Fibroblast of skin of back (primary cell): ENCODE measurements at places on chromosomes 1 and 21.

GRCh38 chr1:214632091-214632490, 29.1 kb downstream of the CENPF start:
- DNase-seq = no peak

- no peak for DNase-seq
Observed at GRCh38 chr1:191101960-191102359, 624.3 kb upstream of the BRINP3 start.

GRCh38 chr1:114118351-114118990, 35.2 kb downstream of the SYT6 start:
- DNase-seq = no peak

DNA sequence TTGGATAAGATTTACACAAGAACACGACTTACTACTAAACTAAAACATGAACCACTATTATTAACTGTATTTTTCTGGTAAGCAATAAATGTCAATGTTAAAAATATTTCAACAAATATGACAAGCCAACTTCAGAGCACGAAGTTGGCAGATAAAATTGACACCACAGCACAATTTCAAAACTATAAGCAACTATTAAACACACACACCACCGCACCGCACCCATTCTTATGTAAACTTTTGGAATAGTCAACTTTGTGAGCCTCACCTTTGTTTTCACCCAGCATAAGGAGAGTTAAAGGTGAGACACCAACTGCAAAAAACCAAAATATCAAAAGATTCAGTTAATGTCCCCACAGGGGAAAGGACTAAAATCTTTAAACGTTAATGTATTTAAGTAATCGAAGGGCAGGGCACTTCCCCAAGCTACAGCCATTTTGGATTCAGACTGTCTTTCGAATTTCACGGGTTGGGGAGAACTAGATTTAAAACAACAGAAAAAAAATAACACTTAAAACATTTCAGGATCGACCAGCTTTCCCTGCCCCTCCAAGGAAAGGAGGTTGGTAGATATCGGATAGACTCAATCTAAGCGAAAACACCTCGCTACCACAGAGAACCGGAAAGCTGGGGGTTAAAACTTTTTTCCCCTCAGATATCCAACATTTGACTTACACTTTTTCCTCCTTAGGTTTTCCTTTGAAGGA, 872 bp downstream of the GPBP1L1 start:
- no peak for DNase-seq

GRCh38 chr1:221149555-221150075, 270.4 kb downstream of the HLX start:
- no peak for DNase-seq

DNA sequence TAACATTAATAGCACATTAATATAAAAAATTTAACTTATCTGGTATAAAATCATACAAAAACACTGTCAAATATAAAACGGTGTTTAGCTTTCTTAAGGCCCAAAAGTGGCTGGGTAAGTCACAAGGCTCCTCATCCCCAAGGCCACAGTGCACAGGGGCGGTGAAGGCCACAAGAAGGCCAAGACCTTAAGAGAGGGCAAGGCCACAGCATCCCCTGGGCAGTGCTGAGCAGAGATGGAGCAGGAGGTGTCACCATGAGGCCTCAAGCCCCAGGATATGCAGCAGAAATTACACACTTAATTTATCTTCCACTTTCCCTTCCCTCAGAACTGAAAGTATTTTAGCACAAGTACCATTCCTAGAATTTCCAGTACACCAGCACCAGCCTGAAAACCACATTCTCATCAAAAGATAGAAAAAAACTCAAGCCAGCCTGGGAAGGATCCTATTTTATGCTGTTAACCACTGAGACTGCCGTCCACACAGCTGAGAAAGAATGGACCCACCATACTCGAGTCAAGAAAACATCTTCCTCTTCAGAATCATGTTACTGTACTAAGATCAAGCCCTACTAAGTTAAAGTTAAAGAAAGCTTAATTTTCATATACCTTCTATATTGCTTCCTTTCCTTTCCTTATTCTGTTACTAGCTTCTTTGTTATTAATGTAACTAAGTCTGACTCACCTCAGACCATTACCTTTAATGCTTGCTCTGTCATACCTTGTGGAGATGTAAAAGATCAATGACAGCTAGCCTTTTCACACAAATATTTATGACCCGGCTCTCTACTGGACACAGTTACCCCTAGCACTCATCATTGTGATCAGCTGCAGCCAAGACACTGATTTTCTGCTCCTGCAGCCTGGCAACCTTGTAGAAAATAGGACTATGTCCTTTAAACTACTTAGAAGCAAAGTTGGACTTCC, 26.4 kb upstream of the FMO1 start:
- peak; percentile 17 for DNase-seq

- no peak for DNase-seq
Observed at GRCh38 chr1:78373676-78374075, 117.1 kb upstream of the PTGFR start.

DNA sequence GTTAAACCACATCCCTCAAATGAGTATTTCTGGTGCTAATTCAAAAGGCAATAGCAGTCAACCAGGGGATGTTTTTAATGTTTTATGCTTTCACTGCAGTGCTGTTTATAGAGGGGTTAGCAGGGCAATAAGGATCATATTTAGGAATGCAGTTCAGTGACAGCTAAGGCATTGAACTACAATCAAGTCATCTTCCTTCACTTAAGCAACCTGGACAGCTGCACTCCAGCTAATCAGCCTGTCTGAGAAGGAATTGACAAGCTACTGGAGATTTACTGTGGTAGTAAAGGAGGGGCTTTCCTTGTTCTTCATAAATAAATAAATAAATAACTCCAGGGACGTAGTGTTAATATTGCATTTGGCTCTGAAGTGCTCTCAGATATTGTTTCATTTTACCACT, 93.9 kb downstream of the DAB1 start:
- DNase-seq = no peak

GRCh38 chr1:172172352-172172831, 248.1 kb upstream of the C1orf105 start:
- peak; percentile 56 for DNase-seq

- peak; percentile 54 for DNase-seq
Observed at GRCh38 chr1:203464226-203464625, 11.4 kb upstream of the PRELP start.

GRCh38 chr1:202551683-202552082, 158.6 kb downstream of the SYT2 start:
- DNase-seq = no peak

GRCh38 chr21:45208627-45208951, 79.1 kb downstream of the POFUT2 start:
- peak; percentile 50 for DNase-seq

DNA sequence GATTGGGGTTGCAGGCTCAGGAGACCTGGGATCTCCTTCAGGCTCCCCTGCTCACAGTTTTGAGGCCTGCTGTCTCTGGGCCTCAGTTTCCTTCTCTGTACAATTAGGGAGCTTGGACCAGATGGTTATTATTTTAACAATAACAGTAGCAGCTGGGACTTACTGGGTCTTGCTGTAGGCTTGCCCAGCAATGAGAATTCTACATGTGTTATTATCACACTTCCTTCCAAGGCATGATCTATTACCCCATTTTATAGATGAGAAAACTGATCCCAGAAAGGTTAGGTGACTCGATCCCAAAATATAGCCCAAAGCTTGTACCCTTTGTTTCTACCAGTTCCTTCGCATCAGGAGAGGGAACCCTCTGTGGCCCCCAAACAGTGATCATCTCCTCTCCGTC, 153.8 kb downstream of the PTPRU start:
- no peak for DNase-seq

GRCh38 chr1:86775395-86775794, 71.0 kb downstream of the SH3GLB1 start:
- DNase-seq = peak; percentile 48

DNA sequence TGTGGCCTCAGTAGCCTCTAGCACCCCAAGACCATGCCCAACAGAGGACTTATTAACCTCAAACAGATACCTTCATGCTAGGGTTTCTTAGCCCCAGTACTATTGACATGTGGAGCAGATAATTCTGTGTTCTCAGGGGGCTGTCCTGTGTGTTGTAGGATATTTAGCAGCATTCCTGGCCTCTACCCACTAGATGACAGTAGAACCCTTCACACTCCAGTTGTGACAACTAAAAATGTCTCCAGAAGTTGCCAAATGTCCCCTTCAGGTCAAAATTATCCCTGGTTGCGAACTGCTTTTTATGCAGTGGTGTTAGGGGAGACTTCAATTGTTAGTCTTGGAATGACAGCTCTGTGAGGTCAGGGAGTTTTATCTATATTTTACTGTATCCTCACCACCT, 8.1 kb downstream of the KAZN start:
- DNase-seq = no peak

DNA sequence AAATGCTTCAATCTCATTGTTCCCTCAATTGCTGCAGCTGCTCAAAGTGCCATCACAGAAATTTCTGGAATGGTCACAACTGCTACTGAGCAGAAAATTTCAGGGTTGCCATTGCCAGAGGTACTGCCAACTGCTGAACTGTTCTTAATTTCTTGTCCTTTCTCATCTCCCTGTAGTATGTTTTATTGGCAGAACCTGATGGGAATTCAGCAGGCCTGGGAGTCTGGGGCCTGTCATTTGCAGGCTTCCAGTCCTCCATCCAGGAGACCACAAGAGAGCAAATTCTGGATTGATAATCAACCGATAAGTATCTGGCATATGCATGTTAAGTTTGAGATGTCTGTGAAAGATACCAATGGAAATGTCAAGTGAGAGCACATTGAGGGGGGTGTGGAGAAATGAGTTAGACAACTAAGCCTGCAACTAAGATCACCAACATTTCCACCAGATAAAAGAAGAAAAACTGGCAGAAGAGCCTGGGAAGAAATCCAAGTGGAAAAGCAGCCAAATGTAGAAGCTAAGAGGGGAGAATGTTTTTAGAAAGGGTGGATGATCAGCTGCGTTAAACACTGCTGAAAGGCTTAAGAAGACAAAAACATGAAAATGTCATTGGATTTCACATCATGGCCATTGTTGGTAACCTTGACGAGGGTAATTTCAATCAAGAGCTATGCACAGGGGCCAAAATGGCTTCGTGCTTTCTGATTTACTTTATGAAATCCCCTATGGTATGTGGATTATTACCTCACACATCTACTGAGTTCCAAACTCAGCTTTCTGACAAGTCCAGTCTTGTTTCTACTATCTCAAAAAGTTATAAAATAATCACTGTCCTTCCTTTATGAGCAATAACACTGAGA, 648.1 kb downstream of the PLPP3 start:
- peak; percentile 5 for DNase-seq

GRCh38 chr1:231735941-231736340, 109.4 kb downstream of the DISC1 start:
- DNase-seq = no peak

GRCh38 chr1:8706995-8707396, 110.4 kb downstream of the RERE start:
- DNase-seq = peak; percentile 77

DNA sequence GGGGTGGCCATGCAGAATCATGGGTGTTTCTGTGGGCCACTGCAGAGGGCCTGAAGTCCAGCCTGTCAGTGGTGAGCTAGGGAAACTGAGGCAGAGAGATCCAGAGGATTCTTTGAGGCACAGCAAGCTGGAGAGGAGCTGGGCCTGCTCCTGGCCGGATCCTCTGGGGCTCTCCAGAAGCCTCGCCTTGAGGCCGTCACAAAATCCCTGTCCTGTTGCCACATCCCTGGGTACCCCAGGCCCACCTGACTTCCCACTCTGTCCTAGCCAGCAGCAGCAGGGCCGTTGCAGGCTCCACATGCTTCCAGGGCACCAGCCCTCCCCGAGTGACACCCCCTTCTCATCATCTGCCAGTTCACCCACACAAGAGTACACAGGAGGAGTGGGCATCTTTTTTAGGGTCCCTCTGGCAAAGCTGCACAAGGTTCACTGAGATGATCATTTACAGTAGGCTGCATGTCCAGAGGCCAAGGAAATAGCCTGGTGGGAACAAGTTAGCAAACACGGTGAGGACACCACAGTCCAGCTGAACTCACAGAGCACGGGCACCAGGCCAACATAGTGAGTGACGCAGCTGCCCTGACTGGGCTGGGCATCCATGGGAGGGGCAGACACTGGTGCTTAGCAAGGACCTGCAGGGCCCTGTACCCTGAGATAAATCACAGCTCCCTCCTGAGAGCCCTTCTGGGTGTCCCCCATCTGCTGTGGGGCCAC, 25.1 kb upstream of the TSPEAR start:
- no peak for DNase-seq

GRCh38 chr1:172397221-172397620, 23.3 kb upstream of the C1orf105 start:
- DNase-seq = peak; percentile 59

DNA sequence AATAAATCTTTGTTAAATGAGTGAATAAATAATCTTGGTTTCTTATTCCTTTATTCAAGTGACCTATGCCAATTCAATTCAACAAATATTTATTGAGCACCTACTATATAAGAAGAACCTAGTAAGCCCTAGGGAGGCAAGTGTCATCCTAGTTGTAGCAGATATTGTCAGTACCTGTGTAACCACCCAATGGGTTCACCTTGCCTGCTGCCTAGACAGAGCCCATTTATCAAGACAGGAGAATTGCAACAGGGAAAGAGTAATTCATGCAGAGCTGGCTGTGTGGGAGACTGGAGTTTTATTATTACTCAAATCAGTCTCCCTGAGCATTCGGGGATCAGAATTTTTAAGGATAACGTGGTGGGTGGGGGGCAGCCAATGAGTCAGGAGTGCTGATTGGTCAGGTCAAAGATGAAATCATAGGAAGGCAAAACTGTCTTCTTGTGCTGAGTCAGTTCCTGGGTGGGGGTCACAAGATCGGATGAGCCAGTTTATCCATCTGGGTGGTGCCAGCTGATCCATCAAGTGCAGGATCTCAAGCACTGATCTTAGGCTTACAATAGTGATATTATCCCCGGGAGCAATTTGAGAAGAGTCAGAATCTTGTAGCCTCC, 53.8 kb upstream of the KCNA3 start:
- DNase-seq = no peak

GRCh38 chr1:162151900-162152829, 82.7 kb downstream of the NOS1AP start:
- no peak for DNase-seq
